Stimulated activated CD8-positive, alpha-beta memory T cell treated with anti-CD3 and anti-CD28 coated beads, Interleukin-7, amount 100 ng/mL, for 4 hours (primary cell): ENCODE measurements at places on chromosomes 7 and 10.

DNA sequence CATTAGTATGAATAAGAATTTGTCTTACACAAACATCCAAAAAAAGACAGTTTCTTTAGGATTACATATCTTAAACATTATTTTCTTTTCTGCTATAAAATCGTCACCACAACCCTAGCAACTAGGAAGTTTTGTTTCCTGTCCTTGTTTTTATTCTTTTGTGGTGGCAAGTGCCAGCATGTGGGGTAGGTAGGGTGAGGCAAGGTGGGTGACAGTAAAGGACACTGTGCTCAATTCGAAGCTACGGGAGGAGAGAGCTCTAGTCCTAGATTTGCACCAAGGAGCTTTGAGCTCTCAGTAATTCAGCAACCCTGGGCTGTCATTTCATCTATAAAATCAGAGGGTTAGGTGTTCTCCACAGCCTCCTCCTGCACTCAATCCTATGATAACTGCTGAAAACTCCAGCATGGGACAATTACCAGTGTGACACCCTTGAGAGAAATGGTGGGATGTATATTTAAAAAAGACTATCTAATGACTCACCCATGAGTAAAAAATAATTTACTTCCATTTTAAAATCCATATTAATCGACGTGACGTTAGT, 187.1 kb downstream of the FAM107B start:
- no peak for DNase-seq

GRCh38 chr10:124318076-124318475, 100.6 kb downstream of the OAT start:
- no peak for DNase-seq

GRCh38 chr7:151899513-151900360, 22.8 kb upstream of the PRKAG2 start:
- DNase-seq = no peak

DNA sequence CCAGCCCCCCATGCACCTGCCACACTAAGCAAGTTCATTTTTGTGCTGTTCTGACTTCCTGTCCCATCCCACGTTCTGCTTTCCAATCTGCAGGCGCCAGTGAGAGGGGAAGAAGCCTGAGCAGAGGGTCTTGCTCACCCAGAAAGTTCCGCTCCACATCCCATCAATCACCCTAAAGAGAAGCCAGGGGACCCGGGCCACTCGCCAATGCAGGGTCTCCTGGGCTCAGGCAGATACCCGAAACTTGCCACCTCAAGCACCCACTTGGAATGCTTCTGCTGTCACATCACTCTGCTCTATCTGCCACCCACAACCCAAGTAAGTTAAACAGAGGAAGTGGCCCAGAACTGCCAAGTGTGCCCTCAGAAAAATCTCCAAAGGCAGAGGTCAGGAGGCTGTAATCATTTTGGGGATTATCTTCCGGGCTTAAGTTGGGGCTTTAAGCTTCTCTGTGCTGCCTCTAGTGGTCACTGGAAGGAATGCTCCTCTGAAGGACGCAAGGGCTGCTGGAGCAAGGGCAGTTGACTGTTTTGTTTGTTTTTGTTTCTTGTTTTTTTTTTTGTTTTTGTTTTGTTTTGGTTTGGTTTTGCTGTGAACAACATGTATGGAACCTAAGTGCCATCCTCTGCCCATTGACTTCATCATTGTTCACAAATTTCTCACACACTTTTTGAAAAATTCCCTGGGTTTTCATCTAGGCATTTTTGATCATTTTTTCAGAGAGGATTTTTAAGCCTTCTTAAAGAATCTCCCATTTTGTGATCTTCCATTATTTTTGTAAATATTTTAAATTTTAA, 25.5 kb downstream of the PRR15 start:
- DNase-seq = no peak

GRCh38 chr7:44194069-44194468, 4.8 kb upstream of the GCK start:
- DNase-seq = peak; percentile 25
